ENCODE measurements at places on chromosomes 1 and 21.

- no peak for DNase-seq
Measured at GRCh38 chr1:89994231-89994804, 592 bp upstream of the ZNF326 start.

GRCh38 chr1:65119951-65120350 is 28.1 kb upstream of the AK4 start:
- peak; percentile 36 for DNase-seq

- DNase-seq, result no peak
Measured at GRCh38 chr1:34398241-34398915, 221.7 kb downstream of the C1orf94 start.

DNA sequence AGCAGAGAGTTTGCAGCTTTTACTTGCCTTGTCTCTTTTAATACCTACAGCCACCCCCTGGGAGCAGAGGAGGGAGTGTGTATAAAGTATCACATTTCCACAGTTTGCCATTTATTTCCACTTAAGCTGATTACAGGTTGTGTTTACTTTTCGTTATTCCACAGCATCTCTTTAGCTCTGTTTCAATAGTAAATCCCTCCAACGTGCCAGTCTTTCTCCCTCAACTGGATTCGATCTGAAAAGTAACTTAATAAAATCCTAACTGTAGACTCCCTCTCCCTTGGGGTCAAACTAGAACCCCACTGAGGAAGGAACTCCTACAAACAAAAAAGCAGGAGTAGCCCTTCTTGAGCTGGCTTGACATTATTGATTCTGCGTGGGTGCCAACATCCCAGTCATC is 3.1 kb upstream of the FCGR2A start:
- DNase-seq, result no peak

GRCh38 chr1:20836230-20836629 is 49.1 kb upstream of the HP1BP3 start:
- DNase-seq, result no peak

DNA sequence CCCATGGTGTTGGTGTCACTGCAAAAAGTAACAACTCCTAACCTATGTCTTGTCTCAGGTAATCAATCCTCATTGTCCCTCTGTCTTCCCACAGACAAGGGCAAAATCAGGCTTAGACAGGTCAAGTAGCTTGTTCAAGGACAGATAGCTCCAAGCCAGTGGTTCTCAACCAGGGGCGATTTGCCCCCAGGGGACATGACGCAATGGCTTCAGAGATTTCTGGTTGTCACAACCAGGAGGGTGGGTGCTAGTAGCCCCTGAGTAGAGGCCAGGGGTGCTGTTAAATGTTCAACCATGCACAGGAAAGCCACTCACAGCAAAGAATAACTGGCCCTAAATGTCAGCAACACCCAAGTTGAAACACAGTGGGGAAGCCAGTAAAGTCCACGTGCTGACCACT is 178.9 kb downstream of the RUNX1 start:
- no peak for DNase-seq

DNA sequence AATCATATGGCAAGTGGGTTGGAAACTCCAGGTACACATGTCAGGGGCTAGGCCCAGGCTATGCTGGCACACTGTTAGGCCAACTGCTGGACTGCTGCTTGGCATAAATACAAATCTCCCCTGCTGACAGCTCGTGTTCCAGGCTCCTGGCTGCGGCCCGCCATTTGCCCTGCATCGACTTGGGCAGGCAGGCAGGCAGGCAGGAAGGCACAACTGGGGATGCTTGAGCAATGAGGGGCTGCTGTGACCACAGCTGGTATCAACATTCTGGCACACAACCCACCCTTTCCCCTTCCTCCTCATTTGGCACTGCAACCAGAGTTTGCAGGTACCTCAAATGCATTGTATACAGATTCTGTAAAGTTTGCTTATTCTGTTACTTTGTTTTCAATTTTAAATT is 53.2 kb downstream of the SAMSN1 start:
- no peak for DNase-seq

GRCh38 chr1:110617116-110617515 is 11.0 kb upstream of the KCNA2 start:
- DNase-seq, result no peak

DNA sequence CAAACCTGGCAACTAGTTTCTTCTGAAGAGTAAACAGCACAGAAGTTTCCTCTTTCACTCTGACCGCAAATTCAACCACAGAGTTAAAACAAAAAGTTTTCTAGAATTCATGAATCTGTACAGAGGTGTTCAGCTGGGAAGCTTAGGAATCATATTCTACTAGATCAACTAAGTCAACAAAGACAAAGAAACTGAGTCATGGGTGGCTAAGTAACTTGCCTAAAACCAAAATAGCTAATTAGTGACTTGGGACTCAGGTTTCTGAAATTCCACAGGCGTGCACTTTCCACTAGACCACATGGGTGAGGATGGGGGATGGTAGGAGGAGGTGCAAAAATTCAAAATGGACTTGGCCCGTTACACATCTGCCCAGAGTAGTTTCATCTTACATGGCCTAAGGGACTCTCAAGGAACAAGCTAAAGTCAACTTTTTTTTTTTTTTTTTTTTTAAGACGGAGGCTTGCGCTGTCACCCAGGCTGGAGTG is 25.8 kb downstream of the PTPN14 start:
- DNase-seq, result peak; percentile 61

DNA sequence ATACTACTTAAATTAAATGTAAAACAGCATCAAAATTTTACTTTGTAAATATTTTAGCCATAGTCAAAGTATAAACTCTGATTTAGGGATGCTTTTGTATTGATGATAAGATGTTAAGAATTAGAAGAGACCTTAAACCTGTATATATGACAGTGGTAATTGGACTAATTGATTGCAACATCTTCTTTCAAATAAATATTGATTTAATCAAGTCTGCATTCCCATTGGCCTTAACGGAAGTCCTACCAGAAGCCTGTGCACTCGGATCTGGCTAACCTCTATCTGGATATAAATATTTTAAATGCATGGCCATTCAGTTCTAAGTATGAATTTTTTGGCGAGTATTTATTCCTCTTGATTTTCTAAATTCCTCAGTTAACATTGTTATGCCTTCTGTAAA is 856.1 kb downstream of the USP25 start:
- no peak for DNase-seq

DNA sequence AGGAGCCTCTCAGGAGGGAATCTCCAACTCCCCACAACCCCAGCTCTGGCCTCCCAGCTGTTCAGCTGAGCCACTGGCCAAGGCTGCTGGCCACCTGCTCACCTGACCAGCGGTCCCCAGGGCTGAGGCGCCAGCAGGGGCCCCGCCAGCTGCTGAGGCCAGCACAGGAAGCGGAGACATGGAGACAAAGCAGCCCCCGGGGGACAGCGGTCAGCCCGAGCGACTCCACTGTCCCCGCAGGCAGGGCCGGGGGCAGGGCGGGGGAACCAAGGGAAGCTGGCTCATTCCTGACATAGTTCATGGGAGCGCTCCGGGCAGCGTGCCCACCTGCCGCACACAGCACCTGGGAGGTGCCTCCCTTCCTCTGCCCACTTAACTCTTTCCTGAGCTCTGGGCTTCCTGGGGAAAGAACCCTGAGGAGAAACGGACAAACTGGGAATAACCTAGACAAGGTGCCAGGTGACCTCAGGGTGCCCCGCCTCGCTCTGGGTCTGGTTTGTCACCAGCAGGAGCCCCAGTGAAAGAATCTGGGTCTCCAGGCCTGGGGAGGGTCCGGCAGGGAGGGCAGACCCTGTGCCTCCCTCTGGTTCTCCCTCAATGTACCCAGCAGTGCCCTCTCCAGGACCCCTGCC is 10.7 kb downstream of the EPHA2 start:
- DNase-seq, result peak; percentile 47

GRCh38 chr1:227912866-227913265 is 34.9 kb downstream of the WNT9A start:
- DNase-seq, result no peak

DNA sequence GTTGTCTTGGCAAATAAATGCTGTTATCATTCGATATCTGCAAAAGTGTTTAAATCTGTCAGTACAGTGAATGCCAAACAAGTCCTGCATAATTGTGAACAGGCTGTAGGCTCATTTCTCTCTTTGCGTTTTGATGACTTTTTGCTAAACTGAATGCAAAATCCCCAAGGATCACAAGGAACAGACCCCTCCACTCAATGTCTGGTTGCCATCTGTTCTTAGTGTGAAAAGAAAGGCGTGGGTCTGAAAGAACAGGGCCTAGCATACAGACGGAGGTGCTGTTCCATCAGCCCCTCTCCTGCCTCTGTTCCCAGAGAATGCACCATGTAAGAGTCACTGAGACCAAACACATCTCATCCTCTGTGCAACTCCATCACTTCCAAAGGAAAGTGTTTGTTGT is 40.4 kb downstream of the EIF2B3 start:
- no peak for DNase-seq

- no peak for DNase-seq
Measured at GRCh38 chr1:150472601-150473200, 14.5 kb upstream of the TARS2 start.

- DNase-seq, result no peak
Measured at GRCh38 chr21:45026826-45027225, 47.6 kb upstream of the ADARB1 start.

GRCh38 chr1:40799351-40799867 is 15.8 kb downstream of the KCNQ4 start:
- DNase-seq, result peak; percentile 30

- no peak for DNase-seq
Measured at GRCh38 chr1:98030483-98030882, 109.6 kb upstream of the DPYD start.

- no peak for DNase-seq
Measured at GRCh38 chr1:21268281-21269239, 21.7 kb downstream of the ECE1 start.

GRCh38 chr1:89589515-89589914 is 43.4 kb upstream of the LRRC8C start:
- DNase-seq, result peak; percentile 47

DNA sequence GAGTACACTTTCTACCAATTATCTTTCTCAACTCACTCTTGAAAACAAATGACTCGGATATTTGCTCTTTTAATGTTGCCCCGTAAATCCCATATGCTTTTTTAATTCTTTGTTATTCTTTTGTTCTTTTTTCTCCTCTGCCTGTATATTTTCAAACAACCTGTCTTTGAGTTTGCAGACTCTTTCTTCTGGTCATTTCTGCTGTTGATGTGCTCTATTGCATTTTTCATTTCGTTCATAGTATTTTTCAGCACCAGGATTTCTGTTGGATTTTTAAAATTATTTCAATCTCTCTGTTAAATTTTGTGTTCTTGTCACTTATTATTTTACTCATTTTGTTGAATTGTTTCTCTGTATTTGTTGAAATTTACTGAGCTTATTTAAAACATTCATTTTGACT is 146.8 kb upstream of the B3GALT2 start:
- no peak for DNase-seq

- no peak for DNase-seq
Measured at GRCh38 chr1:230215529-230215928, 148.5 kb downstream of the GALNT2 start.

GRCh38 chr1:160540859-160541233 is 17.8 kb upstream of the SLAMF6 start:
- no peak for DNase-seq

DNA sequence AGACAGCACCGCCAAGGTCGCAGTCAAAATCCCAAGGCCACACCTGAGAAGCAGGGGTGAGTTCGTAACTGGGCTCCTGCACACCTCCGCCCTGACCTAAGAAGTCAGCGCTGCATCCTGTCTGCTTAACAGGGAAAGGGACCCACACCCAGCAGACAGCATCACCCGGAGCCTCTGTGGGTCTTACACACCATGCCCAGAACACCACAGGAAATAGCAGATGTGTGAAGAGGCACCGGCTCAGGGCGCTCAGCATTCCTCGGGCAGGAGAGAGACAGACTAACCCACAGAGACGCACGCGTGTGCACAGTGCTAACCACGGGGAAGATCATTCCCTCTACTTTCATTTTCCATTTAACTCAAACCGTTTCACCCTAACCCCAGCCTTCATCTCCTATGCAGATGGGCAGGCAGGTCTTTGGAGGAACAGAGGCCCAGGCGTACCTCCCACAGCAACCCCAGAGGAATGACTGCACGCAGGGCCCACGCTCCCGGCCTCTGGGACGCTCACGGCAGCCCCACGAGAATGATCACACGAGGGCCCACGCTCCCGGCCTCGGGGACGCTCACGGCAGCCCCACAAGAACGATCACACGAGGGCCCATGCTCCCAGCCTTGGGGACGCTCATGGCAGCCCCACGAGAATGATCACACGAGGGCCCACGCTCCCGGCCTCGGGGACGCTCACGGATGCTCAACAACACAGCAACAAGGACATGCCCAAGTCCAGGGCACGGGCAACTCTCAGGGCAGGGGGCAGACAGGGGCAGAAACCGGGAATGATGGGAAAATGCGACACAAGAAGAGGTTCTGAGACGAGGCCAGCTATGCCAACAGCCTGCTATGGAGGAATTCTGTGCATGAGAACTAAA is 20.9 kb downstream of the POFUT2 start:
- no peak for DNase-seq
